Nucleus accumbens (tissue), 56 donors: ENCODE measurements at places on chromosomes 2 and 18.

- DNase-seq, result no peak
These were observed 6.6 kb upstream of the PROM2 start for GRCh38 chr2:95267458-95268210.

DNA sequence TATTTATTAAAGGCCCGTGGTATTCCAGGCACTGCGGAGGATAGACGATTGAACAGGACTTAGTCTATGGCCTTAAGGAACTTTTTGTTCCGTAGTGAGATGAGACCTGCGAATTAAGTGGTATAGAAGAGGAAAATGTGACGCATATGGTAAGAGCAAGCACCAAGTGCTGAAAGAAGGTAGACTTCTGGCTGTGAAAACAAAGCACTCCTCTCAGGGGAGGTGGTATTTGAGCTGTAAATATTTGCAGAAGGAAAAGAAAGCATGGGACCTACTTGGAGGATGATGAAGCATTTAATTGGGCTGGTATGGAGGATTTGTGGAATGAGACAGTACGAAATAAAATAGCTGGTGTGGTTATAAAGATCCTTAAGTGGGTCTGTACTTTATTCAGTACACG lies 62.5 kb downstream of the GPR39 start:
- DNase-seq, result no peak

DNA sequence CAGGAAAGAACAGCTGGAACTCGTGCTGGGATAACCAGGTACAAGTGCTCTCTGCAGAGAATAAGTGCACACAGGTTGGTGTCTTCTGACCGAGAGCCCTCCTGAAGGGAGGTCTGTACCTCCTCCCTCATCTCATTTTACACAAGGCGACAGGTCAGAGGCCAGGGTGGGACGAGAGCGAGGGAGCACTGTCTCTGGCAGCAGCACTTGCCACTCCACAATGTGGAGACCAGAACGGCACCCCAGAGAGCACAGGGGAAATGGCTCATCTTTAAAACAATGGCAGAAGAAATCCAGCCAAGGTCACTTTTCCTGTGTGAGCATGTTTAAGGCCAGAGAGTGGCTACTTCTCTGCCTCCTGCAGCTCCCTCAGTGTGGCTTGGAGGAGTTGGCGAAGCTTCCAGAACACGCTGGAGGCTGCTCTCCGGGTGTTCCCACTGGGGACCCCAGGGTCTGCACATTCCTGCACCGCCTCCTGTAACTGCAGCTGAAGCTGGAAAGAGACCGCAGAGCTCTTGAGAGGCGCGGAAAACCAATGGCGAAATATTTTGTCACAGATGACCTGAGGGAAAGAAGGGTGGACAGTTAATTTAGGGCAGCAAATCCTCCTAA lies 20.8 kb downstream of the DIPK1C start:
- DNase-seq, result no peak

- DNase-seq, result no peak
These were observed 44.4 kb downstream of the TFPI start for GRCh38 chr2:187509667-187510417.

DNA sequence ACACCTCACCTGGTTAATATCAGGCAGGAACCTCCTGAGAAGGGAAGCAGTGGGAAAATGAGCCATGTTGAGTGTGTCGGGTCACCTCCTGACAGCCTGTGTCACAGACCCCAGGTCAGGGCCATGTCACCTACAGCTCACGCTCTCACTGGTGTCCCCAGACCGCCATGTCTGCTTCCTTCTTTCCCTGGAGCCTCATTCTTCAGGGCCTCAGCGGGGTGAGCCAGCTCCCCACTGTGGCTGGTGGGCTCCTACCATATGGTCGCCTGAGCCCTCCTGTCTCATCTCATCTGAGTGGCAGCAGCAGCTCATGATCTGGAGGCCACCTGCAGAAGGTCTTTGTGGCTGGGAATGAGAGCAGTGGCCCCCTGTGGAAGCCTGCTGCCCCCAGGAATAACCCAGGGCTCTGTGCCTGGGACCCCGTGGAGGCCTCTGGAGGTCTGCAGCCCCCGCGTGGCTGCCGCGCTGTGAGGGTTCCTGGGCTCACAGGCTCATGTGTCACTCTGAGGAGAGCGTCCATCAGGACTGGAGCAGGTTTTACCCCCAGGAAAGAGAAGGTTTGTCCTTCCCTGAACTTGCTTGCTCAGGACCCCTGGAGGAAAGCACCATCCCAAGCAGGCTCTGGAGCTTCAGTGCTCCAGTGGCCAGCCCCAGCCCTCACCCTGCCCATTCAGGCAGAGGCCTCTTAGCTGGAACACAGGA lies 56.4 kb downstream of the FAM168B start:
- DNase-seq, result no peak

DNA sequence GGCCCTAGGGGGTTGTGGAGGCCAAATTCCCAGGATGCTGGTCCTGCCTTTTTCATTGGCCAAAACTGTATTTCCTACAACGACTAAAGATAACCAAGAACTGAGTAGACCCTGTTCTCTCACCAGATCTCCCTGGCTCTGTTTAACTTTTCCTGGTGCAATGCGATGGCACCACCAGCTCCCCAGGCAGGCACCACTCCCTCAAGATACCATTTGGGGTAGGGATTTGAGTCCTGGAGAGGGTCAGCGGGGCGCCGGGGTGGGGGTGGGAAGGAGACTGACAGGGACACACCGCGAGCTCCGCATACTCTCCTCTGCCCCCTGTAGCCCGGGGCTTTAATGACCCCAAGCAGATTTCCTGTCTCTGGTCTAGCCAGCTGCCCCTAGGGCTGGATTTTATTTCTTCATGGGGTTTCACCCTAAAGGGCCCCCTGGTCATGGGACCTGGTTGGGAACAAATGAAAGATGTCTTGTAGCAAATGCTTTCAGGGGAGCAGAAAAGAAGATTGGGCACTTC lies 7.3 kb downstream of the SIX2 start:
- no peak for DNase-seq

GRCh38 chr2:105814291-105814940 lies 69.7 kb downstream of the NCK2 start:
- DNase-seq, result no peak

GRCh38 chr2:72271766-72272641 lies 124.3 kb upstream of the CYP26B1 start:
- DNase-seq, result no peak

DNA sequence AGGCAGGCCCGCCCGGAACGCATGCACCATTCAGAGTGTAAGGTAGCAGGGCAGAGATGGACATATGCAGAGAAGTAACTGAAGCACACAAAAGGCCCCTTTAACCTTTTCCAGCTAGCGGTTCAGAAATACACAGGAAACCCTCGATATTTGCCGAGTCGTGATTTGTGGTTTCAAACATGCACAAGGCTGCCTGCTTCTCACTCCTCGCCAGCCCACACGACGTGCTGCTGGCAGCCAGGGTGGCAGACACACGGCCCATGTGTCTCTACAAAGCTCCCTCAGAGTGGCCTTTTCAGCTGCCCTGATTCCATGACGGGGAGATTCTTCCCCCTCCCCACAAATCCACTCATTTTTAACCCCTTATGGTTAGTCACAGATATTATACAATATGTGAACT lies 23.6 kb downstream of the ZBTB7C start:
- DNase-seq, result no peak

DNA sequence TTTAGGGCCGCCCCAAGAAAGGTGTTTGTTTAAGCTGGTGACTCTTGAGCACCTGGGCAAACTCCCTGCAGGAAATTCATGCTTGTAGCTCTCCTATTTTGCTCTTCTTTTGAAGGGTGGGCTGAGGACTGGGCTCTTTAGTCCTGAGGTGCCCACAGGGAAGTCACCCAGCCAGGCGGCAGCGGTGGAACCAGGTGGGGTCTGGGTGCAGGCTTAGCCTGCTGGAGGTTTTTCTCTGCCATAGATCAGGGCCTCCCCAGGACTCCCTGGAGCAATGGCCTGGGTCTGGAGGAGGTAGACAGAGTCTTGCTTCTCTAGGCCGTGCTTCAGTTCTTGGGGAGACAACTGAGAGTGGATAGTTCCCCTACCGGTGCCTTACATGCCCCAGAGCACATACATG lies 99.9 kb downstream of the CLIP4 start:
- DNase-seq, result no peak

DNA sequence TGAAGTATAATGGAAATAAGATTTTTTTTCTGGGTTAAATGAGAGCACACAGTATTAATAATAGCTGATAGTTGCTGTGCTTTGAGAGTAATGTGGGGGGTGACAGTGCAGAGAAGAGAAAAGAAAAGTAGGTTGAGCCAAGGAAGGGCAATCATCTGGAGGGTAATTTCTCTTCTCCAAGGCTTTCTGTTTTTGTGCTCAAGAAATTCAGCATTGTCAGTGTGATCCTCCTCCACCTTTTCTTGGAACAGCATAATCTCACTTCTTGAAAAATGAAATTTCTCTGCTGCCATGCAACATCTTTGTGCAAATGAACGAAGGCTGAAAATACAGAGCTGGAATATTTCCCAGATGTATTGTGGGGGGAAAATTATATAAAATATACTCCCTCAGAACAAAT lies 673.1 kb downstream of the LRRTM4 start:
- no peak for DNase-seq

DNA sequence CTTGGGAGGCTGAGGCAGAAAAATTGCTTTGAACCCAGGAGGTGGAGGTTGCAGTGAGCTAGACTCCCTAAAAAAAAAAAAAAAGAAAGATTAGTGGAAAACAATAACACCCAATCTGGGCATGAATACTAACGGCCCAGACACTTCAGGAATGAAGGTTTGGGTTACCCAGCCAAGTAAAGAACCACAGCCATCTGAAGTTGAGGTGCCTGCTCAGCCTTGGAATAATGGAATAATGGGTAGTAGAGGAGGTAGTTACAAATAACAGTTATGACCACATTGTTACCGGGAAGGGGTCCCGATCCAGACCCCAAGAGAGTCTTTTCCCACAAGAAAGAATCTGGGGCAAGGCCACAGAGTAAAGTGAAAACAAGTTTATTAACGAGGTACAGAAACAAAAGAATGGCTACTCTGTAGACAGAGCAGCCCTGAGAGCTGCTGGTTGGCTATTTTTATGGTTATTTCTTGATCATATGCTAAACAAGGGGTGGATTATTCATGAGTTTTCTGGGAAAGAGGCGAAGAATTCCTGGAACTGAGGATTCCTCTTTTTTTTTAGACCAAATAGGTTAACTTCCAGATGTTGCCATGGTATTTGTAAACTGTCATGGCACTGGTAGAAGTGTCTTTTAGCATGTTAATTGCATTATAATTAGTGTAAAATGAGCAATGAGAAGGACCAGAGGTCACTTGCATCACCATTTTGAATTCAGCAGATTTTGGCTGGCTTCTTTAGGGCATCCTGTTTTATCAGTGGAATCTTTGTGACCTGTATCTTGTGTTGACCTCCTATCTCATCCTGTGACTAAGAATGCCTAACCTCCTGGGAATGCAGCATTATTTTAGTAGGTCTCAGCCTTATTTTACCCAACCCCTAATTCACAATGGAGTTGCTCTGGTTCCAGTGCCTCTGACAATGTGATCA lies 96.2 kb upstream of the HAAO start:
- DNase-seq, result no peak

GRCh38 chr18:79062806-79063205 lies 6.4 kb upstream of the ATP9B start:
- no peak for DNase-seq

- no peak for DNase-seq
These were observed 580.4 kb upstream of the FAM98A start for GRCh38 chr2:34179511-34179910.

- DNase-seq, result no peak
These were observed 693.1 kb downstream of the ERBB4 start for GRCh38 chr2:211845338-211846035.

GRCh38 chr2:173354582-173355131 lies at the start of gene CDCA7:
TSS of gene CDCA7 (plus strand) at chr2:173354872. CDS start at chr2:173354964, 92 bp downstream.
- DNase-seq, result no peak

GRCh38 chr18:61831071-61831470 lies 61.7 kb downstream of the RNF152 start:
- no peak for DNase-seq

- DNase-seq, result no peak
These were observed 374.3 kb downstream of the SLC4A3 start for GRCh38 chr2:220001751-220002150.

- no peak for DNase-seq
These were observed 3.2 kb downstream of the STK25 start for GRCh38 chr2:241505086-241505780.

GRCh38 chr18:45482286-45482685 lies 133.0 kb upstream of the SLC14A2 start:
- DNase-seq, result no peak

DNA sequence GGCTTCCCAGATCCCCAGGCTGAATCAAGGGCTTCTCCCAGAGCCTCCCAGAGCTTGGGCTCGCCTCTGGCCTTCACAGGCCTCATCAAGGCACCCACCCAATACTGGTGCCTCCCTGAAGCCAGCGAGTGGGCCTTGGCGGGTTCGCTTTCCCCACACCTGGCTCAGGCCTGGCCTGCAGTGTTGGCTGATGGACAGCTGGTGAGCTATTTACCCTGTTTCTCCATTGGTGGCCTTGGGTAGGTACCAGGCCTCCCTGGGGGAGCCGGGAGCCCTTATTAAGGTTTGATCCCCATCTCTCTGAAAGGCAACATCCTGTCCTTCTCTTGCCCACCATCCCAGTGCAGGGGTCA lies 18.2 kb upstream of the DUSP2 start:
- no peak for DNase-seq

DNA sequence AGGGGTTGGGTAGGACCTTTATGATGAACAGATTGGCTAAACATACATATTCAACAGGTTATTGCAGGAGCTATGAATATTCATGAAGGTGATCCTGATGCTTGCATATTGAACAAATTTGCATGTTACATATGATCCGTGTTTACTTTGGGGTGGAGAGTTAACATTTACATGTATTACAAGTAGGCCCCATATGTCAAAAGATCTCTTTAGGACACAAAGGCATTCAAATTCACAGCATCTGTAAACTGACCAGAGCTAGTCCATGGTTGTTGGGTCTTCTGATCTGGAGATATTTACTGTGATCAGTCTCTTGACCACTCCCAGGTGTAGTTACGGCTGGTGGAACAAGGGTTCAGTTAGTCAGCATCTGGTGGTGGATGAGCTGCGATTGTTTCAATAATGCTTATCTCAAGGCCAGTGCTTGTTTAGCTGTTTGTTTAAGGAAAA lies 80.4 kb downstream of the PMAIP1 start:
- no peak for DNase-seq

- DNase-seq, result no peak
These were observed 75.3 kb downstream of the CCDC148 start for GRCh38 chr2:158381205-158381604.

DNA sequence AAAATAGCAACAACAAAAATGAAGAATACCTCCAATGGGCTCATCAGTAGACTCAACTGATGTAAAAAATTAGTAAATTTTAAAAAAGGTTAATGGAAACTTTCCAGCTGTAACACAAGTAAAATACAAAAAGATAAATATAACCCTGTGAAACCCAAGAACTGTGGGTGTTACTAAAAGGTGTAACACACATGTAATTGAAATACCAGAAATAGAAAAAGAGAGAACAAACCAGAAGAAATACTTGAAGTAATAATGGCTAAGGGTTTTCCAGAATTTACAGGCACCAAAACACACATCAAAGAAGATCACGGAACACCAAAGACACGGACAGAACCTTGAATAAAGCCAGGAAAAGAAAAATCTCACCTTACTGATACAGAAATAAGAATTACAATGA lies 590.6 kb upstream of the RAB6C start:
- DNase-seq, result no peak

- no peak for DNase-seq
These were observed 21.8 kb upstream of the RPIA start for GRCh38 chr2:88669482-88670214.

- no peak for DNase-seq
These were observed 17.4 kb upstream of the FECH start for GRCh38 chr18:57603871-57604270.

GRCh38 chr2:20050646-20051531 lies 539 bp downstream of the LAPTM4A start:
- DNase-seq, result peak; percentile 16
